ENCODE measurements at places on chromosomes 6 and 20.

DNA sequence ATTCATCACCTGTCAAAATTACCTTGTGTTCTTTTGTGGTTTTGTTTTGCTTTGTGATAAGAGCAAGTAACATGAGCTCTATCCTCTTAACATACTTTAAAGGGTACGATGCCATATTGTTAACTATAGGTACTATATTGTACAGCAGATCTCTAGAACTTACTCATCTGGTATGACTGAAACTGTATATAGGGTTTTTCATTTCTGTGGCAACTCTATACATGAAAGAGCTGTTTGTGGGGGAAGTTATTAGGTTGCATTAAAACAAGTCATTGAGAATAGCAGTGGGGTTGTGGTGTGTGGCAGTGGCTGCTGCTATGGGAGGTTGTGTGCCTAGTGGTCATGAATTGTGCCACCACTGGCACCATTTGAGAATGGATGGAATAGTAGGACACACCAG is 268.4 kb downstream of the KCNQ5 start:
- no peak for DNase-seq

- DNase-seq, result peak; percentile 25
These were observed 9.2 kb upstream of the IL17F start for GRCh38 chr6:52253494-52253893.

GRCh38 chr20:47487175-47487917 is 14.3 kb upstream of the NCOA3 start:
- DNase-seq, result peak; percentile 19

DNA sequence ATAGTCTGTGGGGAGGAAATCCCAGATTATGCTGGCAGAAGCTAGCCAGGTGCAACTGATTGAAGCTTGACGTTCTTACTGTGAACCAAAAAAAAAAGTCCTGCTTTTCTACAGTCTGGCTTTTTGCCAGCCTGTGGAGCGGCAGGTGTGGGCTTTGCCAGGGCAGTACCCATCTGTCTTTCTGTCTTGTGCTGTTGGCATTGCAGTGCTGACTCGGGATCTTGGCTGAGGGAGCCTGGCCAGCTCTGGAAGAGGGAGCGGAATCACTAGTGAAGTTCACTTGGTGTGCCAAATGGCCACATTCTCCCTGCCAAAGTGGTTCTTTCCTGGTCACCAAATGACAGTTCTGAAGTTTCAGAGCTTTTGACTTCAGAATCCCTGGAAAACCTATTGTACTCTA is 5.0 kb downstream of the KIF3B start:
- DNase-seq, result no peak

DNA sequence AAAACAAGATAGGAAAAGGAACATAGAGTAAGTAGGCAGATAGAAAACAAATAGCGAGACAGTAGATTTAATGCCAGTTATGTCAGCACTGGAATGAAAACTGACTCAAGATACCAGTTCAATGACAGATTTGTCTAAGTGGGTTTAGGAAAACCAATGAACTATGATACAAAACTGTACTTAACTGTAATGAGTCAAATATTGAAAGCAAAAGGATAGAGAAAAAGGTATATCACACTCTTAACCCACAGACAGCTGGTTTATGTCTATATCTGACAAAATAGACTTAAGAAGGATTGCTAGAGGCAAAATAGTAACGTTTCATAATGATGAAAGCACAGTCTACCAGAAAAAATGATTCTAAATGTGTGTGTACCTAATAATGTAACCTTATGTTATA is 38.2 kb downstream of the ATRN start:
- DNase-seq, result no peak

DNA sequence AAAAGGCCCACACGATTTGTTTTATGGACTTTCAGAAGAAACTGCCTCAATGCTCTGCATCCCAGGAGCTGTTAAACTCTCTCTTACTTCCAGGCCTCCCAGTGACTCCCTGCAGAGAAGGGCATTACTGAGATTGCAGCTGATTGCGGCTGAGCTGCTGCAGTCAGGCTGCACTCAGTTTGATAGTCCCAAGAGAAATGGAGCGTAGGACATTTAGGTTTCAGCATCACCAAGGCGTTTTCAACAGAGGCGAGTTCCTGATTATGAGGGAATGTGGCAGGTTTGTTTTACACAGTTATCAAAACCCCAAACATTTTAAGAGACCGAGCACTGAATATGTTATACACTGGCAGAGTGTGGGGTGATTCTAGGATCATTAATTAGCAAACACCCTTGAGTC is 145.6 kb downstream of the TBX18 start:
- peak; percentile 44 for DNase-seq

DNA sequence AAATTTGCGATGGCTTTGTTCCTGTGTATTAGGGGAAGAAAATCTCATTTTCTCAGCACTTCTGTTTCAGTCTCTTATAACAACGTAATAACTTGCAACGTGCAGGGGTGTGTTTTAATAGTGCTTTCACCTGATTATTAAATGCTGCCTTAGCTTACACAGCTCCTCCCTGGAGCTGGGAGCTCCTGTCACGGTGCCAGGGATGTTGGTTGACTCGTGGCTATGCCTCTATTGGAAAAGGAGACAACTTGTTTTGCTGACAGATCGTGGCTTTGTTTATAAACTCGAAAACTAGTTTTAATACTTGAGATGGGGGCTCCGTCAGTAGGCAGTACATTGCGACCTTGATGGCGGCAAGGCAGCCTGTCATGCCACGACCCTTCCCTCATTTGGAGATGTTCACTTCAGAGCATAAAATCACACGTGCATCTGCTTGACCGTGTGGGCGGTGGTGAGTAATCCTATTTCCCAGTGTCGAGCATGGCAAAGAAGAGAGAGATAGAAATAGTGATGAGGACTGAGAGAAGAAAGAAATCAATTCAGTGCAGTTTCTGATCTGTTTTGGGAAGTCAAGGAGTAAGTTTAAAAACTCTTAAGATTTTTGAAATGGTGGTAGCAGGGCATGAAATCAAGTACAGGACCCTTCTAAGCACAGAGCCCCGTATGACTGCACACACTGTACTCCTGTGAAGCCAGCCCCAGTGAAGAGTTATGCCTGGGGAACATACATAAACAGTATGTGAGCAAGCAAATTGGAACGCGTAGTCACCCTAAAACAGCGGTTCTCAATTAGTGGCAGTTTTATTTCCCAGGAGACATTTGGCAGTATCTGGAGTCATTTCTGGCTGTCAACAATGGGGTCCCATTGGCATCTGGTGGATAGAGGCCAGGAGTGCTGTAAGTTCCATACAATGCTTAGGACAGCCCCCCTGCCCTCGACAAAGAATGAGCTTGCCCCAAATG is 147.2 kb downstream of the DOK5 start:
- no peak for DNase-seq

DNA sequence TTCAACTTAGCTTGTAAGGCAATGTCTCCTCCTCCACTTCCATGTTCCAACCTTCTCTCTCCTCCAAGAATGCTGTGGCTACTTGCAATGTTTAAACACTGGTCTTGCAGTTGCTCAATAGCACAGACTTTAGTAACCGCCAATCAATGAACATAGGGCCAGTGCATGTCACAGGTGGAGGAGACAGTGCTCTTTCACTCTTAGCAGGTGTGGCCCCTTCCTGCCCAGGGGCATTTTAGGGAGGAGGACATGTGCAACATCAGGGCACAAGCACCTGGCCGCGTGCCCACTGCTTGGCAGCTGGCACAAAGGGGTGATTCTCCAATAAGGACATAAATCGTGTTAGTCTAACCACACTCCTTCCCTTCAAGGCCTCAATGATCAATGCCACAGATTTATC is 41.3 kb downstream of the ADGRF1 start:
- no peak for DNase-seq
